ENCODE measurements at places on chromosomes 5 and 9.

DNA sequence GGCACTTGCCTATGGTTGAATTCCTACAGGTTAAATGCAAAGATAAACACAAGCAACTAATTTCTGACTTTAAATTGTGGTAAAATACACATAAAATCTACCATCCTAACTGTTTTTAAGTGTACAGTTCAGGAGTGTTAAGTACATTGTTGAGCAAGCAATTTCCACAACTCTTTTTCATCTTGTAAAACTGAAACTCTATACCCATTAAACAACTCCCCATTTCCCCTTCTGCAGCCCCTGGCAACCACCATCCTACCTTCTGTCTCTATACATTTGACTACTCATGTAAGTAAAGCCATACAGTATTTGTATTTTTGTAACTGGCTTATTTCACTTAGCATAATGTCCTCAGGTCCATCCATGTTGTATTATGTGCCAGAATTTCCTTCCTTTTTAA lies 38.5 kb upstream of the STX17 start:
- no peak for DNase-seq

- no peak for DNase-seq
Measured at GRCh38 chr5:76386360-76386759, 16.7 kb upstream of the IQGAP2 start.

GRCh38 chr9:135973277-135974219 lies 12.4 kb upstream of the UBAC1 start:
- no peak for DNase-seq

DNA sequence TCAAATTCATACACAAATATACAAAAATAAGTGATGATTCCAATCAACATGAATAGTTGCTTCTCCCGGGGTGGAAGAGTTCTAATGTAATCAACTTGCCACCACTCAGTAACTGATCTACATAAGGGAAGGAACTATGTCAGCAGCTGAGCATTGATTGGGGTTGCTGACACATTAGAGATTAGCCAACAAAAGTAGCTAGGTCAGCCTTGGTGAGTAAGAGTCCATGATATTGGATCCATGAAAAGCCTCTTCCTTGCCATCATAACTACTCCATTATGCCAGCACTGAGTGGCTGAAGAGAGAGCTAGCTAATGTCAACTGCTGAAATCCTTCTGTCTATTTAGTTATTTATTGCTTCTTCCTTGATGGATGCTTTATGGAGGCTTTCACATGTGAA lies 309.8 kb downstream of the NFIB start:
- no peak for DNase-seq

- no peak for DNase-seq
Measured at GRCh38 chr5:169795338-169795737, 158.3 kb downstream of the DOCK2 start.

DNA sequence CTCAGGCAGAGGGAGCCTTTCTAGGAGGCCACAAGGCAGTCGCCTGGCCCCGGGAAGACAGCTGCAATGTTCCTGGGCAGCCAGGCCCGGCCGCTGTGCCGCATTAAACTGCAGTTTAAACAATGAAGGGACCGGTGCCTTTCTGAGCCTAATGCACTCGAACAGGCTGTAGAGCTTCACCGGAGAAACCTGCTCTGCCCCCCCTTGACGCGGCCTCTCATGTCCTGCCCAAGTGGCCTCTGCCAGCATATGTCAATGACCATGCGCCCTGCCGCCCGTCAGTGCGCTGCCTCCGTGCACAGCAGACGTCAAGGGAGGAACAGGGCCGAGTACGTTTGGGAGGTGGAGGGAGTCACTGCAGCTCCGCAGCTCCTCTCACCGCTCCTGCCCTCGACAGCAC lies 38.4 kb upstream of the BARHL1 start:
- DNase-seq, result no peak

- no peak for DNase-seq
Measured at GRCh38 chr5:168042284-168043068, 249.0 kb upstream of the WWC1 start.

DNA sequence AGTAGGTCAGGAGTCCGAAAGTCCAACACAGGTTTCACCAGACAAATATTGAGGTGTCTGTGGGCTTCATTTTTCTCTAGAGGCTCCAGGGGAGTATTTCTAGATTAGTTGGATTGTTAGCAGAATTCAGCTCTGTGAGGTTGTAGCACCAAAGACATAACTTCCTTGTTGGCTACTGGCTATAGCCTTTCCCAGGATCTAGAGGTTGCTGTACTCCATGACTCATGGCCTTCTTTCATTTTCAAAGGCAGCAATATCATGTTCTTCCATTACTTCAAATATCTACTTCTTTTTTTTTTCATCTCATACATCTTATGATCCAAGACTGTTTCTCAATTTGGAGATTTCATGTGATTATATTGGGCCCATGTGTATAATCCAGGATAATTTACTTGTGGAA lies 404.0 kb upstream of the FAM174A start:
- no peak for DNase-seq

DNA sequence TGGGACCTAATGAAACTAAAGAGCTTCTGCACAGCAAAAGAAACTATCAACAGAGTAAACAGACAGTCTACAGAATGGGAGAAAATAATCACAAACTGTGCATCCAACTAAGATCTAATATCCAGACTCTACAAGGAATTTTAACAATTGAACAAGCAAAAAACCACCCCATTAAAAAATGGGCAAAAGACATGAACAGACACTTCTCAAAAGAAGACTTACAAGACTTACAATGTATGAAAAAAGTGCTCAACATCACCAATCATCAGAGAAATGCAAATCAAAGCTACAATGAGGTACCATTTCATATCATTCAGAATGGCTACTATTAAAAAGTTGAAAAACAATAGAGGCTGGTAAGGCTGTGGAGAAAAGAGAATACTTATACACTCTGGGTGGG lies 58.0 kb downstream of the SHOC1 start:
- DNase-seq, result no peak

- no peak for DNase-seq
Measured at GRCh38 chr5:5752844-5753243, 330.4 kb downstream of the ICE1 start.

DNA sequence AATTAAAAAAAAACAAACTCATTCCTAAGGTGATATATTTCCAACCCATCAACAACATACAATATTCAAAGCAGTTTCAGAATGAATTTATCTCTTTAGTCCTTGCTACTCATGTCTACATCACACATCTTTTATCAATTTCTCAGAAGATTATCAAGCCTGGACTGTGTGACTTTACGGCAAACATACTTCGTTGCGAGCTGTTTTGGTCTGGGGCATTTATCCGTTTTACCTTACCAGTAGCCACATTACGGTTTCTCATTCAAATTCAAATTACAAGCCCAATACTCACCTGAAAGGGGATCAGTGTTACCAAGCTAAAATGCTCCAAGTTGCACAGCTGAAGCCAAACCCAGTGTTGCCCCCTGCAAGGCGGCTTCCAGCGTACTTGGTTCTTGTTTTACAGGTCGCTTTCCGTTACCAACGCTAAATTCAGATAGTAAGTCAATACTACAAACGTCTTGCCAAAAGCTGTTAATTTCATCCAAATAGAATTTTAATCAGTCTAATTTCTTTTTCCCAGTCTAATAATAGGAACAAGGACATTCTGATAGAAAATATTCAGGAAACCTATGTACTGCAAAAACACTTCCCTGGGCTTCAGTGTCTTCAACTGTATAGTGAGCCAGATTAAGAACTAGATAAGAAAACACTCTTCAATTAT lies 1.8 kb downstream of the HNRNPH1 start:
- DNase-seq, result no peak

GRCh38 chr5:36581070-36581469 lies 25.3 kb upstream of the SLC1A3 start:
- DNase-seq, result no peak

- no peak for DNase-seq
Measured at GRCh38 chr5:175894793-175895192, 23.4 kb downstream of the CPLX2 start.

DNA sequence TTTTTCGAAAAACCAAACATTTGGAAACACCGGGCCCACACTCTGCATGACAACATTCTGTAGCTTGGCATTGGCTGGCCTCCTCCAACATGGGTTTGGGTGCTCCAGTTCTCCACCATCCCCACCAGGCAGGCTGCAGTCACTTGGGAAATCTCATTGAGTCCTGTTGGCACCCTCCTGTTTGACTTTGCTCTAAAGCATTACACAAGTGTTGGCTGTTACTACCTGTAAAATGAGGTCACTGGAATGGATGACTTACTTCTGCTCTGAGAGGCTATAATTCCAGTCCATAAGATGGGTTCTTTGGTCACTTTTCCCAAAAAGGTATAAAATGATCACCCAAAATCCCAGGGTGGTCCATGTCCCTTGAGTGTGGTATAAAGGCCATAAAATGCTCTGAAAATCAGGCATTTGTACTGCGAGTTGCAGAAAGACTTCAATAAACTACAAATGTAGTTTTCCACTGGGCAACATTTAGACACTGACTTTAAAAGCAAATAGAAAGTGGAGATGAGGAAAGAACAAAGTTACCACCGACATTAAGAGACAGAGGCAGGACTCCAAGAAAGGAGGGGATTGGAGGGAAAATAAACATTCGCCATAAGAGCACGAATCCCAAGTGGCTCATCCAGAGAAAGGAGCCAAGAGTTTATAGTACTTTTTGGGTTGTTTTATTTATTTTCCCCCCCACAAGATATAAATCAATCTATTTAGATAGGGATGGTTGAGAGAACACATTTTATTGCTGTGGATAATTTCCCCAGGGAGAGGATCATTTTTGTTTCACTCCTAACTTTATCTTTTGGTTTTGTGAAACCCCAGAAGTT lies 295.1 kb downstream of the TLE1 start:
- no peak for DNase-seq

DNA sequence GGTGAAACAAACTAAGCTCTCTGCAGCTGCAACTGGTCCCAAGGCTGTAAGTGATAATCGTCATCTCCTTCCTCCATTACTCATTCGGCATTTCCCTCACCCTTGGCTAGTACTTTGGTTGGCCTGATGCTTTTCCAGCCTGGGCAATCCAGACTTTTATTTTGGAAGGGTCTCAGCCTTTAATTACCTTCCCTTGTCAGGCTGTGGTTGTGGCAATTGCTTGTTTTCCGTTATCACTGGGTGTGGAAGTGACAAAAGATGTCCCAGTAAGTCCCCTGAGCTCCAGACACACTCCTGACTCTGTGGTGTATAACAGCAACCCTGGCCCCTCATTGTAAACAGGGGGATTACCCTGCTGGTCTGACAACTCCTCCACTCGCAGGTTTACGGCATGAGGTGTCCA lies 6.3 kb upstream of the FAF2 start:
- DNase-seq, result no peak

- no peak for DNase-seq
Measured at GRCh38 chr5:151002681-151003502, 17.5 kb upstream of the GPX3 start.

- no peak for DNase-seq
Measured at GRCh38 chr5:97636766-97637165, 453.7 kb upstream of the RIOK2 start.

- no peak for DNase-seq
Measured at GRCh38 chr9:2526071-2526828, 95.3 kb upstream of the VLDLR start.

DNA sequence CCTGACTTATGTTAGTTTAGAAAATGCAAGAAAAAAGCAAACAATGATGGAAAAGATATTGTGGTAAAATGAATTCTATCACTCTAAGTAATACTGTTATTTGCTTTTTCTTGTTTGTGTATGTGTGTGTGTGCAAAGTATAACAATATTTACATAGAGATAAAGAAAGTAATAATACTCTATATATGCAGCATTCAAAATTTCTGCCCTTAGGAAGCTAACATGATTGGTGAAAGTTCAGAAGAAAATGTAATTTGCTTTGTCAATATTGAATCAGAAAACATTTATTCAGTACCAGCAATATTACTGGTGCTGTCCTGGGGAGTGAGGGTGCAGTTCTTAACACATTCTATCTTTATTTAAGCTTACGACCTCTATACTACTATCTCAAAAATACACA lies 12.9 kb upstream of the PRDM9 start:
- no peak for DNase-seq

DNA sequence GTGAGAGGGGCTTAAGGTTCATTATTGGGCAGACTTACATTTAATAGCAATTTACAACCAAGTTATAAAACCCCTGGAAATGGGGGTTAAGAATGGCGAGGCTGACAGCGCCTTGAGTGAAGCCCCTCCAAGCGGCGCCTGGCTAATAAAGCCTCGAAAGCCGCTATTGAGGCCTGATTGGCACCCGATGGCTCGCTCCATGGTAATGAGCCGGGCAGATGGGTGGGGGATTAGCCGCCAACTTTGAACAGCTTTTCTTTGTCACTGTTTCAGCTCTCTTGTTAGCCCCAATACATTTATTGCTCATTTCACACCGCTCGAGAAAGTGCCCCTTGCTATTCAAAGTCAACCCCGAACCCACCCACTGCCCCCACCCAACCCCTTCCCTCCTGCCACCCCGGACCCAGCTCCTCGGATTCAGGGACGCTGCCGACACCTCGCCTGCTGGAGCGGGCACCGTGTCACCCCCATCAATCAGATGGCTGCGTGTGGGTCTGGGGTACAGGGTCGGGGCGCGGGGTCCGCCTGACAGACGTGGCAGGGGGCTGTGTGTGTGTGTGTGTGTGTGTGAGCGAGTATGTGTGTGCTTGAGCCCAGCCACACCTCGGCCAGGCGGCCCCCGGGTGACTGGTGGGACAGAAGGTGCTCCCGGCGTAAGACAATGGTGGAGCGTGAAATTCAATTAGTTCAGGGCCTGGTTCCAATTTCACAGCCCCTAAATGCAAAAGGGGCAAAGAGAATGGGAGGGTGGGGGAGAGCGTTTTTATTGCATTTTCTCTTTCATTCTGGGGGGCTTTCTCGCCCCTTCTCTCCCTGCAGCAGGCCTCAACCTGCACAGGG lies 34.2 kb downstream of the ASS1 start:
- DNase-seq, result no peak

DNA sequence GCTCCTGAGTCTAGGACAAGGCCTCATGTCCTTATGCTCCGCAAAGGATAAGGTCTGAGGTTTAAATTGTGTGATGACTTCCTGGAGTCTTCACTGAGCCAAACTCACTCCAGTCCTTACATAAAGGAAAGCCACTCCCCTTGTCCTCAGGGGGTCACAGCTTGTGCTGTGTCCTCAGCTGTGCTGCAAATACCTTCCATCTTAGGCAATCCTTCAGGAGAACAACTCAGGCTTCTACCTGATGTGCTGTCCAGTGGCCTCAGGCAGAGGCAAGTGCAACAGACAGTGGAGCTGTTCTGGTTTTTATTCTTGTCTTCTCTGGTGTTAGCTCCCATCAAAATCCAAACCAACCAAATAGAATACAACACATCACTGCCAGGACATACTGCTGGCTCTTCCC lies 151.5 kb downstream of the TAF11L14 start:
- no peak for DNase-seq

GRCh38 chr9:128494108-128494745 lies 10.3 kb upstream of the GLE1 start:
- no peak for DNase-seq

Data from CD4-positive, CD25-positive, alpha-beta regulatory T cell (primary cell).